Foreskin keratinocyte (primary cell): ENCODE measurements at places on chromosomes 3 and 15. TPM values are rescaled to one million over a fixed set of nuclear protein-coding genes. Genes with fewer than 3 reads are reported as not detected.

- DNase-seq: no peak
Measured at GRCh38 chr15:57969355-57969754, 96.2 kb downstream of the ALDH1A2 start.

DNA sequence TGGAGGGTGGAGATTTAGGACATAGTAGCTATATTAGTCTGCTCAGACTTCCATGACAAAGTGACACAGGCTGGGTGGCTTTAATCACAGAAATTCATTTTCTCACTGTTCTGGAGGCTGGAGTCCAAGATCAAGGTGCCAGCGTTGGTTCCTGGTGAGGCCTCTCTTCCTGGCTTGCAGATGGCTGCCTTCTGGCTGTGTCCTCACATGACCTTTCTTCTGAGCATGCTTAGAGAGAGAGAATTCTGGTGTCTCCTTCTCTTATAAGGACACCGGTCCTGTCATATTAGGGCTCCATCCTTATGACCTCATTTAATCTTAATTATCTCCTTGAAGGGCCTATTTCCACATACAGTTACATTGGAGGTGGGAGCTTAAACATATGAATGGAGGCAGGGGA, 14.9 kb upstream of the SHC4 start:
- DNase-seq: no peak

DNA sequence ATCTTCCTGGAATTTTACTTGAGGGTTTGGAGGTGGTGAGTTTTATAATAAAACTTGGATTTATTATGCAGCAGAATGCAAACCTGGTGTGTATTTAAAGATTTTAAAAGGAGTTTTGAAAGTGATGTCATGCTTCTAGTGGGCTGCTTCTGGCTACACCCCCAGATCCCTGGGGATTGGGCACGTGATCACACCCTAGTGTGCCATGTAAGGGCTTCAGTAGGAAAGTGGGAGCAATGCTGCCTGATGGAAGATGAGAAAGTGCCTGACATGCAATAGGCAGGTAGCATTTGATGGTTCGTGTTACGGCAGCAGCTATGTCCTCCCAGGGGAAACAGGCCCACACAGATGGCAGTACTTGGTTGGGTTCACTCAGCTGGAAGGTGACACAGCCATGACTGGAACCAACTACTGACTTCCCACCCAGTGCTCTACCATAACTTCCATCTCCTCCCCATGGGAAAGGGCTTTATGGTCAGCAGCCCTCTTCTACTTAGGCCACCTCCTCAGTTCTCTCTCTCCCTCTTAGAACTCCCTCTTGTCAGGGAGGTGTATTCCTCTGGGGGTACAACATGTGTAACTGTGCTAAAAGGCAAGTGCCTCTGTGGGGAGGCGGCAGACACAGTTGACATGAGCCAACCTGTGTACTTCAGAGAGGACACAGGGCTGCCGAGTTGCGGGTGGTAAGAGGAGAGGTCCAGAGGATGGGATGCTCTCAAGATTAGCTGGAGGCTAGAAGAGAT, 5.6 kb downstream of the ITPKA start:
- DNase-seq: no peak

GRCh38 chr15:66827698-66828055, 125.6 kb downstream of the SMAD6 start:
- no peak for DNase-seq

DNA sequence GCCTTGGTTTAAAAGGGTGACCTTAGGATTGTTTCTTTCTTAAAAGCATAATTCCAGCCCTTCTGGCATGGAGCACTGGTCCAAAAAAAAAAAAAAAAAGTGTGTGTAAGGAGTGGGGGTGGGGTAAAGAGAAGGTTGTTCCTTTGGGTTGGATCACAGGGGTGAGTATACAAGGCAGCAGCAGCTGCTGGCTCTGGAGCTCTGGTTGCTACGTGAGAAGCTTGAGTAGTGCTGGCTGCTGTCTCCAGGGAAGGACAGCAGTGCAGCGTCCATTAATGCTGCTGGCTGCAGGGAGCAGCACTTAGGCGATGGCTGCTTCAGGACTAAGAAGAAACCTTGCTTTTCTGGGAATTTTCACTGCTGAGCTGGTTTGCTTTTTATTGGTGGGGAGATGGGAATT, 2.3 kb downstream of the SETD5 start:
- peak; percentile 72 for DNase-seq

DNA sequence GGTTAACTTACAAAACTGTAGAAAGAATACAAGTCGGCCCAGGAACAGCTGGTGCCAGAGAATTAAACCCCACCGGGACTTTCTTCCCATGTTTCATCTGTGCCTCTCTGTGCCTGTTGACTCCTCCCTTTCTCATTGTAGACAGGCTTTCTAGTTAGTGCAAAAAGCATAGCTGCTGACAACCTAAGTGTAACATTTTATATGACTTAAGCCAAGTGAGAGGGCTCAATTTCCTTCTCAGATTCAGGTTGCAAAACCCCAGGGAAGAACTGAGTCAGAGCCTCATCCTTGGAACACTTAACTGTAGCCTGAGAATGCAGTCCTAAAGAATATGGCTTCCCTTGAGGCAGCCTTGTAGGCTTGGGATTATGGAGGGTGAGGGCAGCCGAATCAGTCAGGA, 302.5 kb upstream of the AZI2 start:
- DNase-seq: no peak

DNA sequence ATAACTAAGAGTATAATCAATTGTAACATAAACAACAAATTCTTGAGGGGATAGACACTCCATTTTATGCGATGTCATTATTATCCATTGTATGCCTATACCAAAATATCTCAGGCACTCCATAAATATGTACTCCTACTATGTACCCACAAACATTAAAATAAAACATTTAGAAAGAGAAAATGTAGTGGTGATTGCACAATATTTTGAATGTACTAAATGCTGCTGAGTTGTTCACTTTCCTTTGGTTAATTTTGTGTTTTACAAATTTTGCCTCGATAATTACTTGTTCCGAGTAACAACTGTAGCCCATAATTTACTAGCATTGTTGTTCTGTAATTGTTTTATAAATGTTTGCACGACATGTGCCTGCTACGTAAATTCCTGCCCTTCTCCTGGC, 131.3 kb downstream of the DCLK3 start:
- DNase-seq: no peak

GRCh38 chr3:151946606-151947005, 73.2 kb downstream of the SUCNR1 start:
- no peak for DNase-seq

DNA sequence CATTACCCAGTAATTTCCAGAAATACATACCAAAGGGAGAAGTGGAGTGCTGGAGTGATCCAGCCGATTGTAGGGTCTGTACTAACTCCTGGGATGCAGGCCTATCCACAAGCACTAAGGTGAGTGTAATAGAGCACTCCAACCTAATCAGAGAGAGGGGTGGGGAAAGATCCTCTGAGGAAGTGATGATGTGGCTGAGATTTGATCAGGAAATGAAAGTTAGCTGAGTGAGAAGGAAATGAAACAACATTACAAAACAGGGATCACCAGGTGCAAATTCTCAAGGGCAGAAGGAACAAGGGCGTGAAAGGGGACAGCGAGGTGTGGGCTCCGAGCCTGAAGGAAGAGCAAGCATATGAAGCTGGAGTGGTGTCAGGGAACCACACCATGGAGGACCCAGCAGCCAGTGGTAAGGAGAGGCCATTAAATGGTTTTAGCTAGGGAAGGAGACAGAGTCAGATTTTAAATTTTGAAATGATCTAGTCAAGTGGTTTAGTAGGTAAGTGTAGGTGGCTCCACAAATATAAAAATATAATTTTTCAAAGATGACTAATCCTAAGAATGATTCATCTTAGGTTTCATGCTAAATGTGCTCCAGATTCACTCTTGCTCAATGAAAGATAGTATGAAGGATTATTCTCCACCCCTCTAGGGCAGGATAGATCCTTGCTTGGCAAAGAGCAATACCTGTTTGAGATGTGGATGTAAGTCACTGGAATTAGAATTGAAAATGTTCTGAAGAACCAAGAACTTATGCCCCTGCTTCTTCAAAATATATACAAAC, 348.7 kb downstream of the TBL1XR1 start:
- DNase-seq: peak; percentile 80

GRCh38 chr3:71987828-71988227, 202.9 kb upstream of the PROK2 start:
- DNase-seq: no peak

- no peak for DNase-seq
Measured at GRCh38 chr3:173255555-173255954, 114.5 kb upstream of the SPATA16 start.

DNA sequence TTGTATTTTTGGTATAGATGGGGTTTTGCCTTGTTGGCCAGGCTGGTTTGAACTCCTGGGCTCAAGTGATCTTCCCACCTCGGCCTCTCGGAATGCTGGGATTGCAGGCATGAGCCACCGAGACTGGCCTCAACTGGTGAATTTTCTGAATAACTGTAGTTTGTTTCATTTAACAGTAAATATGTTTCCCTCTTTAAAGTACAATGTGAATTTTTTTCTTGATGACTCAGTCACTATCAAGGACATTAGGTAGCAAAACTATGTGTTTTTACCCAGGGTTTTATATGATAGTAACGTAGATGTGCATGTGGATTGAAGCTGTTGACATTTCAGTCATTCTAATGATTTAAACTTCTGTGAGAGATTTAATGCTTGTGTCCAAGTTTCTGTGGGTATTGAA, 40.2 kb upstream of the MAPKBP1 start:
- no peak for DNase-seq

Gene COPS2
- polyA plus RNA-seq: 31.2 and 39.7 TPM in 2 replicates

Gene VWA5B2
- polyA plus RNA-seq: not detected in 2 replicates

Gene PDZRN3
- 0.11 TPM in 1 of 2 replicates, not detected in the other for polyA plus RNA-seq

Gene OSTN
- not detected in 2 replicates for polyA plus RNA-seq

DNA sequence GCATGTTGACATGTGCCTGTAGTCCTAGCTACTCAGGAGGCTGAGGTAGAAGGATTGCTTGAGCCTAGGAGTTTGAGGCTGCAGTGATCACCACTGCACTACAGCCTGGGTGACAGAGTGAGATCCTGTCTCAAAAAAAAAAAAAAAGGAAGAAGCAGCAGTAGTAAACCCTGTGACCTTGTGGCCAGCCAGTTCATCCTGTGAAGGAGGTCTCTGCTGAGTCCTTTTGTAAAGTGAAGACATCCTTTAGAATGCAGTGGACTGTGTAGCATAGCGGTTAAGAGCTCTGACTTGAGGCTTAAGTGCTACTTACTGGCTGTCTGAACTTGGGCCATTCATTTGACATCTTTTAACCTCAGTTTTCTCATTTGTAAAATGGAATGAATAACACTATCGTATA, 8.3 kb downstream of the EXOSC7 start:
- no peak for DNase-seq

GRCh38 chr15:22915866-22916515, 64.2 kb downstream of the CYFIP1 start:
- peak; percentile 3 for DNase-seq

- DNase-seq: no peak
Measured at GRCh38 chr3:156772588-156773206, 53.5 kb upstream of the LEKR1 start.

- DNase-seq: no peak
Measured at GRCh38 chr3:17655743-17656142, 86.7 kb downstream of the TBC1D5 start.
